DMS153 (cell line): ENCODE measurements at places on chromosomes 2 and 18.

DNA sequence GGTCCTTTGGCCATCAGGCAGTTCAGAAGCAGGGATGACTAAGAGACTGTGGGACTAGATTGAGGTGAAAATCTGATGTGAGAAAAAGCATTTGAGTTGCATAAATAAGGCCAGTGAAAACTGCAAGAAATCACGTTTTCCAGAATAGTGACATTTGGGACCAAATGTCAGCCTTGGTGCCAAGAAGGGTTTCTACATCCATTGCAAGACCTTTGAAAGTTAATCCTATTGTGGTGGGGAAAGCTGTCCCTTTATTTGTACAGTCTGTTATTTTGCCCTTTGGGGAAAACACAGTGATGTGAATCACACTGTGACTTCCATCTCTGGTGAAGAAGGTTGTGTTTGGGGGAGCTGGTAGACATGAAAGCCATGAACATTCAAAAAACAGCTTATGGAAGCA is 153.5 kb upstream of the SIX2 start:
- DNase-seq = no peak

DNA sequence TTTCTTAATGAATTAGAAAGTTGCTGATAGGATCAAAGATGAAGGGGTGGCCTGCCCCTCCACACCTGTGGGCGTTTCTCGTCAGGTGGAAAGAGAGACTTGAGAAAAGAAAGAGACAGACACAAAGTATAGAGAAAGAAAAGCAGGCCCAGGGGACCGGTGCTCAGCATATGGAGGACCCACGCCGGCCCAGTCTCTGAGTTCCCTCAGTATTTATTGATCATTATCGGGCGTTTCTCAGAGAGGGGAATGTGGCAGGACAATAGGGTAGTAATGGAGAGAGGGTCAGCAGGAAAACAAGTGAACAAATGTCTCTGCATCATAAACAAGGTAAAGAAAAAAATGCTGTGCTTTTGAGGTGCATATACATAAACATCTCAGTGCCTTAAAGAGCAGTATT is 144.3 kb downstream of the CCDC102B start:
- no peak for DNase-seq

GRCh38 chr2:203719456-203720410 is 13.3 kb downstream of the CD28 start:
- DNase-seq = no peak

GRCh38 chr2:172600557-172601008 is 44.7 kb downstream of the PDK1 start:
- no peak for DNase-seq

- no peak for DNase-seq
Observed at GRCh38 chr2:54824567-54824966, 101.1 kb downstream of the EML6 start.

DNA sequence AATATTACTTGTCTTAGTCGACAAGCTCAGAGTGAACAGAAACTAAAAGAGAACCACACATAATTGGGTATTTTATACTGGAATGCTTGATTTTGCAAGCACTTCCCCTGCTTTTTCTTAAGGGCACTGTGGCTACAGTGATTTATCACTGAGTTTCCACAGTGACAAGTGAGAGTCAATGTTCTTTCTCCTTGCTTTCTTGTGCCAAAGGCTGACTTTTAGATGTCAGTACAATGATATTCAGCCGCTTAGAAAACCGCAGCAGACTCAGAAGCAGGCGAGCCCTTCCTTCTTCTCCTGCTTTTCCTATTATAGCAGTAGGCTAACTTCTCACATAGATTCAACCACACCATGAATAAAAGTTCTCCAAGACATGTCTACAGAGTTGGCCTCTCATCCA is 1603.6 kb upstream of the NXPH2 start:
- no peak for DNase-seq

DNA sequence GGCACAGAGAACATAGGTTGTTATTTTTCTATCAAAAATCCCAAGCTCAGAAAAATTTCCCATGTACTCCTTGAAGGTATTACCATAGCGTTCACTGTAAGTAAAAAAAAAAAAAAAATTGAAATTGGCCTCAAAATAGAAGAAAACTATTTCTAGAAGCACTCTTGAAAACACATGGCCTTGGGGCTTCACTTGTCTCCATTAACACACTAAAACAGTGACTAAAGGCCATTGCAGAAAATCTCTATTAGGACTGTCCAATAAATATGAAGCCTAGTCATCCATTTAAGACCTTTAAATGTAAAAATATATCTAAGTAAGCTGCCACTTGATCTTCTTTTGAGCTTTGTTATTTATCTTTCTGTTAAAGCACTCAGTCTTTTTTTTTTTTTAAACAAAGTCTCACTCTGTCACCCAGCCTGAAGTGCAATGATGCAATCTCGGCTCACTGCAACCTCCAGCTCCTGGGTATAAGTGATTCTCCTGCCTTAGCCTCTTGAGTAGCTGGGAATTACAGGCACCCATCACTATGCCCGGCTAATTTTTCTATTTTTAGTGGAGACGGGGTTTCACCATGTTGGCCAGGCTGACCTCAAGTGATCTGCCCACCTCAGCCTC is 35.8 kb downstream of the CCDC68 start:
- DNase-seq = no peak

DNA sequence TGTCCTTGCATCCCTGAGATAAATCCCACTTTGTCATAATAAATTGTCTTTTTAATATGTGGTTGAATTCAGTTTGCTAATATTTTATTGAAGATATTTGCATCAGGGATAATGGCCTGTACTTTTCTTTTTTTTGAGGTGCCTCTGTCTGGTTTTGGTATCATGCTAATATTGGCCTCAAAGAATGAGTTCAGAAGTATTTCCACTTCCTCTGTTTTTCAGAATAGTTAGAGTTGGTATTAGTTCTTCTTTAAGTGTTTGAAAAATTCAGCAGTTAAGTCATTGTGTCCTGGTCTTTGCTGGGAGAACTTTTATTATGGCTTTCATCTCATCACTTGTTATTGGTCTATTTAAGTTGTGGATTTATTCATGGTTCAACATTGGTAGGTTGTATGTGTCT is 464.1 kb upstream of the CRIM1 start:
- DNase-seq = no peak

DNA sequence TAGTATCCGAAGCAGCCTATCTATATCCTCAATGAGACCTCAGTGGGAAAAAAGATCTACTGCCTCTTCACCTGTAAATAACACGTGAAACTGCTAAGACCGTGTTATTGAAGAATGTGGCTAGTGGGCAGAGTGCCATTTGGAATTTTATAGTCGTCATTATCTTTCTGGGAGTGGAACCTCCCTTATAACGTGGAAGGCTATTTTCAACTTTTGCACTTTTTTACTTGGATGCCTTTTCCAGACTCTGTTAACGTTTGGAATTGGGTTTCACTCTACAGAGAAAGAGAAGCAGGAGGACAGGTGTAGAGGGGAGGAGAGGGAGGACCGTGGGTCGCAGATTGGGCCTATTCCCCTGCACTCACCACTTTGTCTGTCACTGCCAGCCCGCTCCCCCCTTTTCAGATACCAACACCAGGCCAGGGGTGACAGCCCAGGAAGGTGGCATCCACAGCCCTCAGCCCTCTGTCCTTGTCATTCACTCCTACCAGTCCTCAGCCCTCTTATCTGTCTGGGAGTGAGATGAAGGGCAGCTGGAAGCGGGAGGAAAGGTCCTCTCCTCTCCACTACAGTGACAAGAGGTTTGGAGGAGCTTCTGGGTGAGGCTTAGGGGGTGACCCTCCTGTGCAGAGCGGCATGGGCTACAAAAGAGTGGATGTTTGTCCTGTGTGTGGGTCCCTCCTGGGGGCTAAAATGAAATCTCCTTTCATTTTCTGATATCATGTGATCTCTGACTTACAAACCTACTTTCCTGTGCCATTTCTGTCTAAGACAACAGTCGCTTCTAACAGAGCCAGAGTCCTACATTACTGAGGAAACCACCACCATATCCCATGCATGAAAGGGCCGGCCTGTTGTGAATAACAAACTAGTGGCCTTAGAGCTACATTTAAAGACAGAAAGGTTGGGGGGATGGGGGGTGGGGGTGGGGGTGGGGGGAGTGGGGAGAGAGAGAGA is 23.9 kb upstream of the CEP68 start:
- no peak for DNase-seq

- no peak for DNase-seq
Observed at GRCh38 chr2:230920167-230920566, 4.9 kb downstream of the GPR55 start.

DNA sequence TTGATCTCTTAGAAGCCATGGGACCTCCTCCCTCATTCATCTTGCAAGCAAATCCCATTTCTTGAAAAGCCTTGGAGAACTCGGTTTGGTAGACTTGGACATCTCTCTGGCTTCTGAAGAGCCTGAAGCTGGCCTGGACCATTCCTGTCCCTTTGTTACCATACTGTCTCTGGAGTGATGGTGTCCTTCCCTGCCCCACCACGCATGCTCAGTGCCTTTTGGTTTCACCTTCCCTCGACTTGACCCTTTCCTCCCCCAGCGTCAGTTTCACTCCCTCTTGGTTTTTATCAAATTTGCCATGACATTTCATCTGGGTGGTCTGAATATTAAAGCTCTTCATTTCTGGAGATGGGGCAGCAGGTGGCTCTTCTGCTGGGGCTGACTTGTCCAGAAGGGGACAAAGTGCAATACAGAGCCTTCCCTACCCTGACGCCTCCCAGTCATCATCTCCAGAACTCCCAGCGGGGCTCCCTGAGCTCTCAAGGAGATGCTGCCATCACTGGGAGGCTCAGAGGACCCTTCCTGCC is 20.0 kb downstream of the FOSL2 start:
- no peak for DNase-seq

DNA sequence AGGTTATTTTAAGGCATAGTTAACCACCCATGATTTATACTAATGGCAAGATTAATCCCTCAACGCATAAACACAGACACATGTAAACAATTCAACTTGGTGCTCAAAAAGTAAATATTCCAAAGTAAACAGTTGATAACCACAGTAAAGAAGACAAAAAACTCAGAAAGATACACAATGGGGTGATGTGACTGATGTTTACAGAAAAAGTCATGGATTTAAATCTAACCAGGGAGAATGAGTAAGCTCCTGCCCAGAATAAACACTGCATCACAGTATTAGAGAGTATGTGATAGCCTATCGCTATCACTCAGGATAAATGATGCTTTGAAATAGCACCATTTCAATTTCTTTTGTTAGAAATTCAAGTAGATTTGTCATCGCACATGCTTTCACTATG is 49.3 kb downstream of the HIBCH start:
- DNase-seq = no peak

- DNase-seq = no peak
Observed at GRCh38 chr2:203340791-203341487, 12.7 kb downstream of the ABI2 start.

DNA sequence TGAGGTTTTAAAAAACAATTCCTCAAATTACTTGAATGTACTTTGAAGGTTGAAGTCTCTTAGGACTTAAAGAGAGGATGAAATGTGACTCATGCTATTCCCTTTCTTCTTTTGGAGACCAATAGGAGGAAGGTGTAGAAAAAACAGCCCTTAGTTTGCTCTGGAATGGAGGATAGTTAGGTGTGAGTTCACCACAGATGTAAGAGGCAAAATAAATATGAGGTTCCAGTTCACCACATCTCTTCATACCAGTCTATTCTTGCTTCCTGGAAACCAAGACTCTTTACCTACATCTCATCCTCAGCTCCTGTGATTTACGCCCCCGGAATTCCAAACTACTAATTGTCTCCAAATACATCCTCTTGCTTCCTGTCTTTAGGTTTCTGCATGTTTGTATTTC is 77.5 kb upstream of the TTC21B start:
- no peak for DNase-seq

DNA sequence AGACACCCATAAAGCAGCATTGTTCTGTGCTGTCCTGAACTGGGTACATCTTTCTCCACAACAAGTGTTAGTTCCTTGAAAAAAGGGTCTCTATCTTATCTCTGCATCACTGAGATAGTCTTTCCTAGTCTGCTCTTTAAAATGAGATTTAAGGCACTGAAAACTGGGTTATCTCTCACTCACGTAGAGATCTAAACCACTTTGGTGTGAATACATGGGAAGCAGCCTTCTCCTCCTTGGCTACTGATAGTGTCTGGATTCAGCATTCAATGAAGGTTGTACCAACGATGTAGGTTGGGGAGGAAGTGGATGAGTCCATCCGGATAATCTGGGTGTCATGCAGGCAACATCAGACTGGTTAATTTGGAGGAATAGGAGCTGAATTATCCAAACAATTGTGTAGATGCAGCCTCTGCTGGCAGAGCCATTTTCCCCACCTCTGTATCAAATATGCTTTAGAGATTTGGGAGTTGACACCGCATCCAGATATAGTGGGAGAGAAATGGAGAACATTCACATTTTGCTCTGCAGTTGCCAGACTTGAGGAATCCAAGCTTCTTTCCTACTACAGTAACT is 15.9 kb upstream of the SIX3 start:
- DNase-seq = no peak

DNA sequence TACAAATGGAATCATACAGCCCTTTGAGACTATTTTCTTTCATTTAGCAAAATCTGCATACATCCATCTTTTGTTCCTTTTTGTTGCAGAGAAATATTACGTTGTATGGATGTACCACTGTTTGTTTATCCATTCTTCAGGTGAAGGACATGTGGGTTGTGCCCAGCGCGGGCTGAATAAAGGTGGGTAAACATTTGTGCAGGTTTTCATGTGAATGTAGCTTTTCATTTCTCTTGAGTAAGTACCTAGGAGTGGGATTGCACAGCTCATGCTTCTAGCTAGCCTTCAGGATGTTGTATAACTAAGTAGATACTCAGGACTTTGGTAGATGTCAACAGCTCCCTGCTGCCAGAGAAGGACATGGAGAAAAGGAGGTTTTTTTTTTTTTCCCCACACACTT is 50.6 kb upstream of the SPRED2 start:
- peak; percentile 78 for DNase-seq

DNA sequence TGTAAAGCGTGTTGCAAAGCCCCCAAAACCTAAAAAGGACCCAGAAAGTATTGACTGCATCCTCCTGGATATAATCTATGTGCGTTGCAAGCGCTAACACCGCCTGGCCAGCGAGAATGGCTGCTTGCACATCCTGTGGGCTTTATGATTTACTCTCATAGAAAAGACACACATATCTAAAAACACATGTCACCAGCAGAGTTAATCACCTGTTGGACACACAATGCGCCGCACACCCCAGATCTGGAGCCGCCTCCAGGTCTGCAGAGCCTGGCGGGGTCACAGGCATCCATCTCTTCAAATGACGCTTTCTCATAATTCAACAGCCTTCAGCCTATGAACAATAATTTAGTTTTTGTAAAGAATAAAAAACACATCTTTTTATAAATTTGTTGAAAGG is 186.5 kb downstream of the RTP5 start:
- DNase-seq = no peak

DNA sequence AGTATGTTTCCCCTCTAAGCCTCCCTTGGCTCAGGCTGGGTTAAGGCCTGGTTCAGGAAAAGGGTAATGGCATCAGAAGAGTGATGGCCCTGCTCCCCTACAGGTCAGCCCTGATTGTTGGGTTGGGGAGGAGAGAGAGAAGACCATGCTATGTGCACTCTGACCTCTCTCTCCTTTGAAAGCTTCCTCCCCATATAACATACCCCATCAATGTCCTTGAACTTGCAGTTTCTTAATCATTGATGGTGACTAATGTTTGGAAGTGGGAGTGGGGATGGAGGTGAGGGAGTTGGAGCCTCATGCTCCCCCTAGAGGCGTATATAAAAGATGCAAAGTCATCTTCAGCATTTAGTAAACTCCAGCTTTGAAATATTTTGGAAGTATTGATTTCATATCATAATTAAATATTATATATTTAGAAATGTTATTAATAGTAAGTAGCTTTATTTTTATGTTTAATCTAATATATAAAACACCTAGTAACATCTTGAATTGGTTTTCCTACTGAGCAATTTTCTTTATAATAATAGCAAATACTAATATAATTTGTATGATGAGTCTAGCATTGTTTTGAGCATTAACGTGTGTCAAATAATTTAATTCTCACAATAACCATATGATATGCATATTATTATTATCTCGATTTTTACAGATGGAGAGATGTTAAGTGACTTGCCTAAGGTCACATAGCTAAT is 8.8 kb downstream of the PLCL1 start:
- no peak for DNase-seq
